ENCODE measurements at places on chromosomes 3 and 15.

- no peak for DNase-seq
Measured at GRCh38 chr15:101521591-101521990, 32.1 kb upstream of the PCSK6 start.

GRCh38 chr3:19539518-19540392 lies 391.4 kb downstream of the KCNH8 start:
- no peak for DNase-seq

GRCh38 chr3:31575448-31575847 lies 42.7 kb downstream of the STT3B start:
- no peak for DNase-seq

- no peak for DNase-seq
Measured at GRCh38 chr15:63291507-63291906, 14.1 kb downstream of the APH1B start.

DNA sequence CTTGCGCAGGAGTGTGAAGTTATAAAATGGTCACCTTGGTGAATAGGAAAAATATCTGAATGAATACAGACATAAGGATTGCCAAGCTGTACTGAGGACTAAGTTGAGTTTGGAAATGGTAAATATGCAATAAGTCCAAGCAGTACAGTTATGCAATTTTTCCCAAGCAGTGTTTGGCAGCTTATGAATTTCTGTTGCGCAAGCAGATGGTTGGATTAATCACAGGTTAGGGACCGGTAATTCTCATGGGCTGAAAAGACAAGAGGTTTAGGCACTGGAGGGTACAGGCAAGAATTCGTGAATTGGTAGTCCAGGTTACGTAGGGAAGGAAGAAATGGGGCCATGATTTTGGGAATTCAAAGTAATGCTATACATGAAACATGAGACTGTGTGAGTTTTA lies 210.3 kb downstream of the RAP2B start:
- DNase-seq, result no peak

DNA sequence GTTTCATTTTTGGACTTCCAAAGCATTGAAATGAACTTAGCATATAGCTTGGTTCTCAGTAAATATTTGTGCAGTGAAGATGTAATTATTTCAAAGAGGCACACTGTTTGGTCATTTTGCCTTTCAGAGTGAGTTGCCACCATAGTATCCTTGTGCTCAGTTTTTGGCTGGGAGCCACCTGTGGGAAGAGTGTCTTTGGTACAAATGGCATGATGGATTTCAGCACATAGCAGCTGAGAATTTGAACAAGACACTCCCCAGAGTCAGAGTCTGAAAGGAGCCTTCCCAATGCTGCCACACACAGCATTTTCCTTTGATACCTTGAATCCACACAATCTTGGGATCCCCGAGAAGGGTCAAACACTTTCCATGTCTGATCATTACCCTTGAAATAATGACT lies 897.2 kb upstream of the ARPP21 start:
- DNase-seq, result no peak

GRCh38 chr15:59703979-59704796 lies 15.1 kb upstream of the BNIP2 start:
- DNase-seq, result no peak

- no peak for DNase-seq
Measured at GRCh38 chr15:60255390-60255789, 142.4 kb downstream of the ANXA2 start.

GRCh38 chr3:141561426-141562034 lies 74.7 kb downstream of the RASA2 start:
- no peak for DNase-seq

DNA sequence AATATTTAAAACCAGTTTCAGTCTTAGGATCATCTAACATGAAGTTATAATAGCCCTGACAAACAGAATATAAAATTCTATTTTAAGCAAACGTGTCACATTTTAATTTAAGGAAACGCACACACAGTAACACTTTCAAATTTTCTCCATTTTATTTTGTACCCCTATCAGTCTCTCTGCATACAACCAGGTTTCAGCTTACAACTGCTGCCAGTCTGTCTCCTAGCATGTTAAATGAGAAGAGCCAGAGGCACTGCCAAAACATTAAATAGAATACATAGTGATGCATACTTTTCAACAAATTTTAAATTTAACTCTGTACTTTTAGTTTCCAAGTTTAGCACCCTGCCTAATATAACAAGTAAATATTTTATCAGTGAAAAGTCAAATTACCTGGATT lies 60.8 kb downstream of the UACA start:
- DNase-seq, result no peak

GRCh38 chr3:53238886-53239285 lies 16.9 kb downstream of the TKT start:
- DNase-seq, result no peak

GRCh38 chr3:179113903-179114302 lies 34.3 kb upstream of the PIK3CA start:
- DNase-seq, result no peak

GRCh38 chr15:42800731-42801474 lies 64.0 kb upstream of the CDAN1 start:
- no peak for DNase-seq

GRCh38 chr3:164524201-164524600 lies 554.1 kb downstream of the SI start:
- no peak for DNase-seq

DNA sequence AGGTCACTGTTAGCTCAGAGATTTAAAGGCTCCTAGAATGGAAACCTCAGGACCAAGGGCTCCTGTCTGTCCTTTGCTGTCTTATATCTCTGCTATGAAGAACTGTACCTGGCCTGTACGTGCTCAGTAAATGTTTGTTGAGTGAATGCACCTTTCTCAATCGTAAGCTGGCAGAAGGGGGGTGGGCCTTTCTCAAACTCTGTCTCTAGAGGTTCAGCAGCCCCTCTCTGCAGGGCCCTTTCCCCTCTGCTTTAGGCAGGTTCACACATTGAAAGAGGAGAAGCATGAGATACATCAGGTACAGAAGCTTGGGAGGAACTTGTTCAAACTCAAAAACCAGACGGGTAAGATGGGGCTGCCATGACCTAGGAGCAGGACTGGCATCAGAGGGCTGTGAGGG lies 155.6 kb downstream of the GOLGA6L4 start:
- DNase-seq, result no peak

- no peak for DNase-seq
Measured at GRCh38 chr3:140233702-140234101, 298.7 kb downstream of the CLSTN2 start.

- DNase-seq, result no peak
Measured at GRCh38 chr3:186871403-186871924, 29.0 kb downstream of the ADIPOQ start.

DNA sequence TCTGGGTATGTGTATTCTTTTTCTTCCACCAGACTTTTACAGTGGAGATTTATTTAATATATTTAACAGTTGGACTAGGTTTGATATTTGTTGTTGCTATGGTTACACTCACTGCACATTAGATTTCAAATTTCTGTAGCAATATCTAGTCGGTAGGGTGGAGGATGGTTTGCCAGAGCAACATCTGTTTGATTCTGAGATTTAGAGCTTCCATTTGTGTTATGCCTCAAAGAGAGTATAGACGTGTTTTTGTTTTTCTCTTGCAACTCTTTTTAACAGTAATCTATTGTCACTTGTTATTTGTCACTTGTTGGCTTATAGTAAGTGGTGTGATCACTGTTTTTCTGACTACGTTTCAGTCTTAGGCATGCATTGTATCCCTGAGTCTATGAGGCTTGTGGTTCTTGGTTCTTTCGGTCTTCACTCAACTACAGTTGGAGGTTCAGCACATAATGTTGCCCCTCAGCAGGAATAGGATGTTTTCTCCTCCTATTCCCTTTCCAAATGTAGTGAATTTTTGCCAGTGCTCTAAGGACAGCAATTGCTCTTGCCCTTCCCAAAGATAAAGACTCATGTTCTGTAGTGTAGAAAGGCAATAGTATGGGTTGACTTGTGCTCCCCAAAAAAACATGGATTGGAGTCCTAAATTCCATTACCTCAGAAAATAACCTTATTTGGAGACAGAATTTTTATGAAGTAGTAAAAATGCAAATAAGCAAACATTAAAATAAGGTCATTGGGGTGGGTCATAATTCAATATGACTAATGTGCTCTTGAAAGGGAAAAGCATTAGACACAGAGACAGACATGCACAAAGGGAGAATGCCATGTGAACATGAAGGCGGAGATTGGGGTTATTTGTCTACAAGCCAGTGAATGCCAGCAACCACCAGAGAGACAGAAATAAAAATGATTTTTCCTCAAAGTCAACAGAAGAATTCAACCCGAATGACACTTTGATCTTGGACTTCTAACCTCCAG lies 692.1 kb downstream of the DIPK2A start:
- DNase-seq, result no peak

GRCh38 chr3:64224826-64225610 lies at the start of gene PRICKLE2:
Gene PRICKLE2, minus strand, starts transcription at chr3:64225466. Its CDS starts 26,539 bp downstream, at chr3:64198927.
- no peak for DNase-seq

- DNase-seq, result no peak
Measured at GRCh38 chr15:65862682-65863081, 6.6 kb upstream of the RAB11A start.

GRCh38 chr15:38130205-38130567 lies 122.5 kb upstream of the SPRED1 start:
- DNase-seq, result no peak

GRCh38 chr3:50201573-50202315 lies 3.3 kb upstream of the SLC38A3 start:
- no peak for DNase-seq
